ENCODE measurements at places on chromosomes 4 and X.

DNA sequence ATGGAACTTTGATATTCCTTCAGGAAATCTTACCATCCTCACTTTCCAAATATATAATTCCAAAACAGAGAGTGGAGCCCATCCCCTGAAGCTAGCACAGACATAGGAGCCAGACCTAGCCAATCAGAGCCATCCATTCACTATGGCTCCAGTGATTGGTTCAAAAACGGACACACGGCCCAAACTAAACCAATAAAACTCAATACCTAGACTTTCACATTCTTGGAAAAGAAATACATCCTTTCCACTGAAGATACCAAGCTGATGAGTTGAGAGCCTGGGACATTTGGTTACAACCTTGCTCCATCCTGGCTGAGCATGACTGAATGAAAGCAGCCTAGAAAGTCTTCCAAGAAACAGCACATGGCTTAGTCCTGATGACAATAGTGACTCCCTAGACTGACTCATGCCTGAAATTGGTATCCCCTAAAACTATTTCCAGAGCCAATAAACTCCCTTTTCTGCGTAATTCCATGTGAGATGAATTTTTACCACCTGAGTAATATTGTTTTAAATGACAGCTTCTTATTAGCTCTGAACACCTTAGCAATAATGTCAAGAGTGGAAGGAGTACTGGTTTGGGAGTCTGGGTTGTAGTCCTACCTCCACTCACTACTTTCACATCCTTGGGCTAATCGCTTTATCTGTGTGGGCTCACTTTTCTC, 189.6 kb upstream of the LNX1 start:
- DNase-seq: no peak

- DNase-seq: no peak
Observed at GRCh38 chrX:31658360-31658759, 586.5 kb upstream of the FTHL17 start.

DNA sequence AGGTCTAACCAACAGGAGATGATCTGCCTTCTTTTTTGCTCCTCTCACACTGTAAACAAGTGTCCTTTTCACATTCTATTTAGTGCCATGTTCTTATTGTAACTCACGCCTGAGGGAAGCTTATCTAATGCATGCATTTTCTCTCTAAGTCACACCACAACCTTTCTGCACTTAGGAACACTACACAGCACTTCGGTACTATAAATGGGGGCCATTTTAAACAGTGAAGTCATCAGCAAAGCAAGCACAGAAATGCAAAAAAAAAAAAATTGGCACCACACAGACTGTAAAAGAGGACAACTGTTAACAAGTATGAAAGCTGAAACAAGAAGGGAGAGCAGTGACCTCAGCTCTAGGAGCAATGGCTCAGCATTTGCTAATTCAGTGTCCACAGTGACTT, 45.2 kb downstream of the PRSS12 start:
- no peak for DNase-seq

- no peak for DNase-seq
Observed at GRCh38 chrX:46628460-46629371, 55.2 kb downstream of the CHST7 start.

- DNase-seq: no peak
Observed at GRCh38 chr4:11106190-11106589, 322.5 kb downstream of the HS3ST1 start.

DNA sequence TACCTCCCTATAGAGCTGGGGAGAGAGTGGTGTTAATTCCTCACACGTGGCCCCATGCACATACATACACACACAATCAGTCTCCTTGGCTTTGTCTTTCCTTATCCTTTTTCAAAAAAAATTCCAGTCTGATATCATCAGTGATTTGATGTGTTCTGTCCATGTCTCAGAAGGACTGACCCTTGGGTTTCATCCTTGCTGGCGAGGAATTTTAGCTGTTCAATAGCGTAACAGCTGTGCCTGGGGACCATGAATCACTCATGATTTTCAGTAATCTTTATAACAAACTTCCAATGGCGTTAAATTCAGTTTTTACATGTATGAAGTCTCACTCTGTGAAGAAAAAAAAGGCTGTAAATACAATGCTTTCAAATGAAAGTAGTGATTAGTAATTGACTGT, 204.6 kb downstream of the RBMX2 start:
- DNase-seq: no peak

- no peak for DNase-seq
Observed at GRCh38 chr4:95156452-95156765, 392.4 kb downstream of the UNC5C start.

GRCh38 chr4:27218013-27218412, 357.4 kb downstream of the STIM2 start:
- DNase-seq: no peak

DNA sequence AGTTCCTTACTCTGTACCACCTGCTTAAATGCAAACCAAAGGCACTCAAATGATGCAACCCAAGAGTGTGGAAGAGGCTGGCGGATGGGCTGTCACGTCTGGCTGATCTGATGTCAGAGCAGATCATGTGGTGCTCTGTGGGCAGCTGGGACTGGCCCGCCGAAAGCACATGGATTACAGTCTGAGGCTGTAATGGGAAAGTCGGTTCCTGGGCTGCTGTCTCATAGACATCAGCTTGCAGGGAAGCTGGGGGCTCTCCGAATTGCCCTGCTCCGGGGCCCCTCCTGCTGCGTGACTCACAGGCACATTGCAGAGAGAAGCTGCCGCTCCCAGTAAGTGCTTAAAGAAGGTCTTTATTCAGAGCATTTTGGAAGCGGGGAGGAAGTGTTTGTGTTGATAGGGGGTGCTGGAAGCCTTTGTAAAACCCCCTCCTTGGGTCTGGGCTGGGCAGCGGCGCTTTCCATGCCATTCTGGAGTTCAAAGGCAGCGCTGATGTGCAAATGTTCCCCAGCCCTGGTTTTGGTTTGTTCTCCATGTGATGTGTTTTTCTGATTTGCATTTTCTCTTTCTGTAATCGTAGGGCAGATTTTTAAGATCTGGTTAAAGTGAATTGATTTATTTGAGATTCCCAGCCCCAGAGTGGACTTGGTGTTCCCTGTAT, 181.1 kb downstream of the LARP7 start:
- DNase-seq: no peak

DNA sequence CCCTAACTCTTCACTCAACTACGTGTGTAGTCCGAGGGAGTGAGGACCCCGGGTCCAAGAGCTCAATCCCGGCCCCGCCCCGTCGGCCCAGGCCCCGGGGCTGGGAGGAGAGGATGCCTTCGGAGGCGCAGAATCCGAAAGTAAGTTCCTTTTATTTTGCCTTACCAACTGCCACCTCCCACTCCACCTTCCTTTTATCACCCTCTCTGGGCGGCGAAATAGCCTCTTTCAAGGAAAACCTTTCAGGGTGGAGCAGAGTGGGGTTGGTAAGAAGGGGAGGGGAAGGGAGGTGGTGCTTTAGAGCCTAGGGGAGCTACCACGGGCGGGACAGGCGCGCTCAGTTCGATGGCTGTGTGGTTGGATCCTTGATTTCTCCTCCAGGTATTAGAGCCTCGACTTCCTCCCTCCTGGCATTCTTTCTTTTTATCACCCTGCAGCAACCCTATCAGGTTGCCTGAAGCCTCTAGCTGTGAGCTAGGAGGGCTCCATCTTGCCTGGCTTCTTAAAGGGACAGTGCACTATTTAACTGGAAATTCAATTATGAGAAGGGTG, 191.2 kb downstream of the RRAGB start:
- DNase-seq: no peak

- DNase-seq: no peak
Observed at GRCh38 chrX:119374736-119375135, 24.4 kb upstream of the SLC25A43 start.

DNA sequence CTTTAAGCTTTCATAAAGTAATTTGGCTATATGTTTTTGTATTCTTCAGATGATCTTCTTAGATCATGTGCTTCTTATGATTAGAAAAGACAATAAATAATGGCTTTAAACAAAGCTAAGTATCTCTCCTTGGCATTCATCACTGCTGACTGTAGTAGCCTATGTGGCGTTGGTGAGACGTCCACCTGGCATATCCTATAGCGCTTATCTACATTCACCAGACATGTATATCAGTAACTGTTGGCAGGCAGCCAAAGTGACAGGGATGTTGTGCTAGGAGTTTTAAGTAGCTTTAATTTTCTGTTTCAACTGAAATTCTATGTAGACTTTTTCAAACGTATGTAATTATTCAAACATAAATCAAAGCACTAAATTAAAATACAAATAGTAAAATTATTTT, 276.4 kb downstream of the IL15 start:
- no peak for DNase-seq

DNA sequence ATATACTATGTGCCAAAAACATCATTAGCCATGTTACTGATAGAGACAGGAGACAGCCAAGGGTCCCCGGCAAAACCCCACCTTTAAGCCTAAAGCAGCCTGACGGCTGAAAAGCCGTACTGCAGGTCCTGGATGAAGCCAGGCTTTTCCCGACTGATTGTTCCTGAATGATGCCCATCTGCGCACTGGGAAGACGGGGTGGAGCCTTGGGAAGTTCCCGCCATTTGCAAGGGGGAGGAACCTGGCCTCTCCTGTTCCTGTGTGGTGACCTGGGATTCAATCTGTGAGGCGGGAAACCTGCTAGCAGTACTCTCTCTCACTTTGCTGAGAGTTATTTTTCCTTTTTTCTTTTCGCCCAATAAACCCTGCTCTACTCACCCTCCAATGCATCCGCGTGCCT, 15.1 kb upstream of the CAMK2D start:
- no peak for DNase-seq

- DNase-seq: no peak
Observed at GRCh38 chr4:142815834-142816233, 30.3 kb downstream of the INPP4B start.

DNA sequence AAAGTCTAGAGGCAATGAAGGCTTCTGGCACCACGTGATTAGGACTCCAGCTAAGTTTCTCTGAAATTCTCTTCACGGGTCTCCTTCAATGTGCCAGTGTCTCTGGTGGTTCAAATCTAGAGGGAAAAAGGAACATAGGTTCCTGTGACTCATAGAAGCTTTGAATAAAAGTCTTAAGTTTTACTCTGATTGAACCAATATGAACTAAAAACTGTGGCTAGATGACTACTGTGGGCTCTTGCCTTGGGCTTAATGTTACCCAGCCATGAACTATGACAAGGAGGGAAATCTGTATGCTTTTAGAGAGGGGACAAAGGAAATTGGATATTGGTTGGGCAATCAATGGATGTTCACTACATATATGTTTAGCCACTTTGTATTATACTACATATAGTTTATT, 49.9 kb upstream of the TEX13D start:
- DNase-seq: no peak

DNA sequence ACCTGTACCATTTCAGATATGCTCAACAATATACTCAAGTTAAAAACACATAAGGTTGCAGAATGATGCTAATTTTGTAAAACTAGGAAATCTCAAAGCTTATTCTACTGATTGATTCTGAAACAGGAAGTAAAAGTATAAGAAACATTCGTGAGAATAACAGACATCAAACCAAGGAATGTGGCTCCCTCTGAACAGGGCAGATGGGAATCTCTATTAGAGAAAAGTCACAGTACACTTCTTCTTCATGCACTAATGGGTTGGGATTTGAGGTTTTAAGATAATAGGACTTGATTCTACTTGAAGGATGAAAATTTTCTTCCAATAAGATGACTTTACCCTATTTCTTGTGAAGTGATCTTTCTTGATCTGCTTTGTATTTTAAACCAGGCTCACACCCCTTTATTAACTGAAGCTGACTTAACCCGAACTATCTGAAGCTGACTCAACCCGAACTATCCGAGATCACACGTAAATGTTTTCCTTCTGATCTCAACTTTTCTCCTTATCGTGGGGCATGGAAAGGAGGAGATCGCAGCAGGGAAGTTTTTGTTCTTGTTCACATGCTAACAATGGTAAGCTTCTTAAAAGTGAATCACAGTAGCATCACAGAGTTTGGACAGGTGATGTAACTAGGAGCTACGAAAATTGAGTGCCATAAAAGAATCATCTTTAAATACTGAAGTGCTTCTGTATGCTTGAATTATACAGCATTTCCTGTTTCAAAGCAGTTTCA, 363.1 kb upstream of the ZFP42 start:
- no peak for DNase-seq

- DNase-seq: no peak
Observed at GRCh38 chrX:40106676-40107290, 9.0 kb upstream of the BCOR start.

DNA sequence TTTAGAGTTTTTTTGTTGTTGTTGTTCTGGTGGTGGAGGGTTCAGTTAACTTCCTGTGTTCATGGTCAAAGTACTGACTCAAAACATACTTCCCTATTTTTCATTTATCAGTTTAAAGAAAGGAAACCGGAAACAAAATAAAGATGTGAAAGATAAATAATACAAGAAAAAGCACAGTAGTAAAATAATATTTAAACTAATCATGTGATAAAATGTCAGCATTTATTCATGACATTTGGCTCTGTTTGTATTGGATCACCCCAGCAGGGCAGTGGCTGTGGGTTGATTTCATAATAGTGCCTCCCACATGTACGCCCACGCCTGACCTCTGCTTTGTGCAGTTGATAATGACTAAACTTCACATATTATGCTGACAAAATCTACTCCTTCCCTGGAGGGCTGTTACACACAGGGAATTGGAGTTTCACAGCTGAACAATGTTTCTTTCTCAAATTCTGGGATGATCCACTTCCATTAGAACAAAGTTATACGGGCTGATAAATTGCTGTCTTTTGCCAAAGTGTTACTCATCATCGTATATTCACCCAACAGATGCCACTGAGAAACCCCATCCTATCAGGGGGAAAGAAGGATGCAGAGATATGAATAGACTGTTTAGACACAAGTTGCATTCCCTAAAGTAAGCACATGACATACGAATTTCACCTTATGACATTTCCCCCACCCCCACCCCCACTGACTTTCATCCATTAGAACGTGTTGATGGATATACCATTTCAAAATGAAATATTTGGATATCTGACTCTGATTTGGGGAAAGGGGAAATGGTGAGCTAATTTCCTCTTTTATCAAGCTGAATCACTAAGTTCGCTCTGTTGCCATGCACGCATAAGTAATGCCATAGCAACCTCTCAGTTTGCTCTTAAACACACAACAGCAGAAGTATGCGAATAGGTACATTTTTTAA, 48.3 kb downstream of the AMELX start:
- no peak for DNase-seq

GRCh38 chr4:107317611-107318010, 281.5 kb upstream of the DKK2 start:
- no peak for DNase-seq

- DNase-seq: no peak
Observed at GRCh38 chr4:137640156-137640837, 108.0 kb upstream of the PCDH18 start.

Data from activated gamma-delta T cell (primary cell).